ENCODE measurements at places on chromosomes 12 and 14.

- DNase-seq, result no peak
Measured at GRCh38 chr14:80618751-80619329, 322.7 kb downstream of the CEP128 start.

- no peak for DNase-seq
Measured at GRCh38 chr14:99211410-99211809, 60.6 kb downstream of the BCL11B start.

DNA sequence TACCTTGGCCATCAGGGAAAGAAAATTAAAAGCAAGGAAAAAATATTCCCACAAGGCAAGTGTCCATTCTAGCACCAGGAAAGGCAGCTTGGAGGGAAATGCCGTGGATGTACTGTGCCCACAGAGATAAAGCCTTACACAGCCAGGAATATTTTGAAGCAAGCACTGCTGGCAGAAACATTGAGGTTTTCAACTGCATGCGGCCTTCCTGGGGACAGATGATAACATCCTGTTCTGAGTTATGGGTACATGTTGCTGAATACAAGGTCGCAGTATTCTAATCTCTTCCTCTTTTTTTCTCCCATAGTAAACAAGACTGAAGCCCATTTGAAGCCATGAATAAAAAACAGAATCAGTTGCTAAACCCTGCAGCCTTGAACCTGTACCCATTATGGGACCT, 197.1 kb downstream of the BTG1 start:
- peak; percentile 23 for DNase-seq

- no peak for DNase-seq
Measured at GRCh38 chr12:87953256-87953860, 75.8 kb downstream of the C12orf50 start.

DNA sequence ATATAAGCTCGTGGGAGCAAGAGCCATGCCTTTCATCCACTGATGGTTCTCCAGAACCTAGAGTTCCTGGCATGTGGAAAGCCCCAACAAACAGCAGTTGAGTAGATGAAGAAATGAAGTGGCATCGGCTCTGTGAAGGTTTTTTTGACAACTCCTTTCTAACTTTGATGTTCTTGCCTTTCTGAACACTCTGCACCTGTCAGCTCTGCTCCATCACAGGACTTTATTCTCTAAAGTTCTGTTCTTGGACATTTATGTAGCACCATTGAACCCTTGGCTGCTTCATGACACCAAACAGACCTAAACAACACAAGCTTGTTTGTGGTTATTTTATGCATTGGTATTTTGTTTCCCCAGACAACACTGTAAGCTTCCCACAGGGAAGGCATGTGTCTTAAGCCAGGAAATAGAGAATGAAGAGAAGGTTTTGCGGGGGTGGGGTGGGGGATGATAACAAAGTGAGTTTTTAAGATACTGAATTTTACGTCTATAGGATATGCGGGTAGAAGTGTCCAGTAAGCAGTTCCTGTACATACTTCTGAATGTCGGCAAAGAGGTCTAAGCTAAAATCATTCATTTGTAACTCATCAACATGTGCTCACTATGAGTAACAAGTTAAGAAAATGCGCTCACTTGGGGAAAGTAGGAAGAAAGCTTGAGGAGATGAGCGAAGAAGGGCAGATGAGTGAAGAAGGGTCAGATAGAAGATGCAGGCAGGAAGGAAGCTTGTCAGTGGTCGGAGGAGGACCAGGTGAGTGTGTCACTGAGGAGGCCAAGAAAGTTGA, 146.0 kb upstream of the PLEKHG7 start:
- no peak for DNase-seq

GRCh38 chr14:32134448-32135097, 57.5 kb downstream of the ARHGAP5 start:
- DNase-seq, result no peak

DNA sequence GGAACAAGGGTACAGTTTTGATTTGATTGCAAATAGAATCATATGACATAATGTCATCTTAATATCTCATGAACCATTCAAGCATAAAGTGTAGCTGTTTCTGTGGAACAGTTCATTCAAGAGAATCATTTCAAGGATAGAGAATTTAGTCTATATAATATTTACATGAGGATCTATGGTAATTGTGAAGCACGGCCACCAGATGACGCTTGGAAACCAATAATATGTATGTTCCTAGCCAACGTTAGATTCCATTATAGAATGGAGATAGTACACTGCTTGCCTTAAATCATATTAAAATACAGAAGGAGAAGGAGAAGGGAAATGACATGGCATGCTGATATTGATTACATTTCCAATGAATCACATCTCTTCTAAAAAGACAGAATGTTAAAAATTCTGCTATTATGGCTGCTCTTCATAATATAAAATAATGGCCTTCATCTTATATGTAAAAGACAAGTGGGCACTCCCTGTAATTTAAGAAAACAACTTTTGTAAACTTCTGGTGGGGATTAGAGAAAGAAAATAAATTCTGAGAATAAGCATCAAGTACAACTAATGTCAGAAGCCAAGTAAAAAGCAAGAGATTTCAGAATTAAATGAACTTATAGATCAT, 351.0 kb downstream of the NAV3 start:
- no peak for DNase-seq

- no peak for DNase-seq
Measured at GRCh38 chr12:69961246-69961645, 136.2 kb downstream of the MYRFL start.

DNA sequence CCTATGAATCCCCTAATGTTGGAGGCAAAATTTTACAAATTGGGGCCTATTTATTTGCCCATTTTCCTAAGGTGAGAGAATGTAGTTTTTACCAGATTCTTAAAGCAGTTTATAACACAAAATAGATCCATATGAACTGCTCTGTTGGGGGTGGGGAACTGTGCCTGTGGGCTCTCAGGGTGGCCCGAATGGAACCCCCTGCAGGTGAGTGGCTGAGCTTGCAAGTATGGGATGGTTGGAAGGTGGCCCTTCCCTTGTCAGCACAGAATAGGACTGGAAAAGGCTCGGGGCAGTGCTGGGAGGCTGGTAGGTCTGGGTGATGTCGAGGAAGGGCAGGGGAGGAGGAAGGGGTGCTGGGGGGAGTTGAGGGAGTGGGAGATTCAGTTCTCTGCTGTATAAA, 4.9 kb downstream of the VSX2 start:
- DNase-seq, result no peak

DNA sequence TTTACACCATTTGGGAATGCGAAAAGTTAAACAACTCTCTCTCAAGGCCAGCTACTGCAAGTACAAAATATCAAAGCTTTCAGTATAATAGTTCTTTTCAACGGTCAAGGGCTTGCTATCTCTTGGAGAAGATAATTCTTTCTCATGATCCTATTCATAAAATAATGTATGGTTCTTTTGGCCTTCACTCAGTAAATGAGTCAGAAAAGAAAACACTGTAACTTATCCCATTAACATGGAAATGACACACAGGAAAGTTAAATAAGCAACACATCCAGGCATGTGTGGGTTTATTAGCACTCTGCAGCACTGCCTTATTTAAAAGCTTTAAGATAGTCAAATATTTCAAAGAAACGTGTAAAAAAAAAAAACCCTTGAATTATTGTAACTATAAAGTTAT, 36.9 kb downstream of the ZFC3H1 start:
- no peak for DNase-seq

DNA sequence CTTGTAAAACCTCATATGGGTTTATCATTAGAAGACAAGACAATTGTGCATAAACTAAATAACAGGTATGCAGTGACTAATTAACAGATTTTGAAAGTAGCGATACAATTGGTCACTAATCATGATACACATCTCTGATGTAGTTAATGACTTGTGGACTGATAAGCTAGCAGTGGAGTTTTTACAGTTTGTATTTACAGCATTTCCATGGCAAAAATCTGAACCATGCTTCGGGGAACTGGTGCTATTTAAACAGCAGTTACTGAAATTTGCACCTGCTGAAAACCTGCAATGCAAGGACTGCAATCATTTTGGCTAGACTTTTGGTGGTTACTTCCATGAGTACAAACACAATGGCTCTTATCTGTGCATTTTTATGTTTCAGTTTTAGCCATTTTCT, 471.2 kb downstream of the RERGL start:
- DNase-seq, result no peak

DNA sequence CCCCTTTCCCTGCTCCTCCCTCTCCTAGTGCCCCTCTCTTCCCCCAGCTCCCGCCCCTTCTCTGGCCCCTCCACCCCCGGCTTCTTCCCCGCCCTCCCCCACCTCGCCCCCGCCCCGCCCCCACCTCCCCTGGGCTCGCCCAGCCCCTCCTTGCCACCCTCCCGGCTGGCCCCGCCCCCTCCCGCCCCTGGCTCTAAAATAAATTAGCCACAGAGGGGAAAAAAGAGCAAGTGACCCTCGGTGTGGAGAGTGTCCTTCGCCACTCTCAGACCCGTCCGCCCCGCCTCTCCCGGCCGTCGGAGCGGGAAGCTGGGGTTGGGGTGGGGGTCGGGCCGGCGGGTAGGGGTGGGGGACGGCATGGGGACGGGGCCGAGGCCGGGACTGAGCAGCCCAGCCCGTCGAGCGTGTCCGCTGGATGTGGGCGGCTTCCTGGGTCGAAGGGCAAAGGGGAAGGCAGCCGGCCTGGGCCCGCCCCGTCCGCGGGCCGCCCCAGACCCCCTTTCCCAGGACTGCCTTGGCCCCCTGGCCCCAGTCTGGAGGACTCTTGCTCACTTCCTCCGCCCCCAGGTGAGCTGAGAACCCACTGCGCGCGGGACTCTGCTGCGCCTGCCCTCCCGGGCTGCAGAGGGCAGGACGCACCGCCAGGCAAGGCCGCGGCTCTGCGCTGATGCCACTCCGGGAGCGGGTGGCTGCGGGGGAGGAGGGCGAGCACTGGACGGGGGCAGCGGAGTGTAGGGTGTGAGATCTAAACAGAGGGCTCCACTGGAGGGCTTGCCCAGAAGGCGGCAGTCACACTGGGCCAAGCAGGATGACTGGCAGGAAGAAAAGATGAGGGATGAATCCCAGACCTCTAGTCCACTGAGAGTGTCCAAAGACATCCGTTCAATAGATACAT, 570 bp upstream of the FIGNL2 start:
- no peak for DNase-seq

- no peak for DNase-seq
Measured at GRCh38 chr14:79665556-79665955, 545.7 kb downstream of the DIO2 start.

- no peak for DNase-seq
Measured at GRCh38 chr14:100234511-100234910, 4.4 kb upstream of the YY1 start.

GRCh38 chr14:22432348-22432976, 156.6 kb downstream of the DAD1 start:
- DNase-seq, result no peak

GRCh38 chr12:31011336-31011735, 62.3 kb upstream of the DDX11 start:
- DNase-seq, result no peak

- no peak for DNase-seq
Measured at GRCh38 chr12:104886418-104887401, 71.4 kb downstream of the SLC41A2 start.

GRCh38 chr12:123917337-123917850, 55.2 kb downstream of the CCDC92 start:
- DNase-seq, result no peak

DNA sequence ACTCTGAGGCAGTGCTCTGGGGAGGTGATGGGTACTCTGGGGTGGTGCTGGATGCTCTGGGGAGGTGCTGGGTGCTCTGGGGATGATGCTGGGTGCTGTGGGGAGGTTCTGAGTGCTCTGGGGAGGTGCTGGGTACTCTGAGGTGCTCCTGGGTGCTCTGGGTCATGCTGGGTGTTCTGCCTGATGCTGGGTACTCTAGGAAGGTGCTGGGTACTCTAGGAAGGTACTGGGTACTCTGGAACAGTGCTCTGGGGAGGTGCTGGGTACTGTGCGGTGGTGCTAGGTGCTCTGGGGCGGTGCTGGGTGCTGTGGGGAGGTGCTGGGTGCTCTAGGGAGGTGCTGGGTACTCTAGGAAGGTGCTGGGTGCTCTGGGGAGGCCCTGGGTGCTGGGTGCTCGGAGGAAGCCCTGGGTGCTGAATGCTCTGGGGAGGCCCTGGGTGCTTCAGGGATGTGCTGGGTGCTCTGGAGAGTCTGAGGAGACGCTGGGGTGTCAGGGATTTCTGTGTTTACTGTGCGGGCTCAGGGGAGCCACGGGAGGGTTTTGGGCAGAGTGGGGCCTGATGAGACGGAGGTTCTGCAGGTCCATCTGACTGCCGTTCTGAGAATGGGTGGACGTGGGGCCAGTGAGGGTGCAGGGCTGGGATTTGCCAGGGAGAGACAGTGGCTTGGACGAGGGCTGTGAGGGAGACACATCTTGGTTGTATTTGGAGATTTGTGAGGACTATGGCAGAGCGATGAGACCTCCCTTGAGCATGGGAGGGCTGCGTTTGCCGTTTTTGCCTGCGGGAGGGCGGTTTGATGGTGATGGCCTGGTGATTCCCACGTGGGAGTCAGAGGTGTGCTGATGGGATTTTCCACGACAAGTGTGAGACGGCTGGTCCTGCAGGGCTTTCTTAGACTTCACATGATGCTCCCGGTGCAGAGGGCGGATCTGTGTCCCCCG, 30.0 kb downstream of the MMP17 start:
- DNase-seq, result no peak

- DNase-seq, result no peak
Measured at GRCh38 chr12:23950210-23950774, 822 bp upstream of the SOX5 start.

GRCh38 chr12:48627556-48627955, 54.5 kb downstream of the KANSL2 start:
- no peak for DNase-seq
